HCT116 (cell line): ENCODE measurements at places on chromosomes 2 and 18.

DNA sequence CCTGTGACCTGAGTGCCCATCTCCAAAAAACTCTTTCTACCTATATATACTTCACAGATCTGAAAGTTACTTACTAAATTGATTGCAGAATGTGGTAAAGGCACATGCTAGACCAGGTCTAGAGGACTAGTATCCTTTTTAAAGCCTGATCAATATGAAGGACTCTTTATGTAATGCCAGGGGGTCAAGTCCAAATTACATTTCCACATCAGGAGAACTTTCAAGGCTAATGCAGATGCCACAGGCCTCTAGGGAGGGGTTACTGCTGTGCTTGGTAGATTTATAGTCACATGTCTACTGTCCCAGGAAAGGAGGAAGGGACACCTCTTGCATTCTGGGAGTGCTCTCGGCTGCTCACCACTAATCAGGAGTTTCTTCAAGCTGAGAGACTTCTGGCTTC, 118.4 kb upstream of the NOSTRIN start:
- no peak for DNase-seq

- no peak for DNase-seq
Observed at GRCh38 chr18:35683021-35683420, 101.5 kb downstream of the GALNT1 start.

DNA sequence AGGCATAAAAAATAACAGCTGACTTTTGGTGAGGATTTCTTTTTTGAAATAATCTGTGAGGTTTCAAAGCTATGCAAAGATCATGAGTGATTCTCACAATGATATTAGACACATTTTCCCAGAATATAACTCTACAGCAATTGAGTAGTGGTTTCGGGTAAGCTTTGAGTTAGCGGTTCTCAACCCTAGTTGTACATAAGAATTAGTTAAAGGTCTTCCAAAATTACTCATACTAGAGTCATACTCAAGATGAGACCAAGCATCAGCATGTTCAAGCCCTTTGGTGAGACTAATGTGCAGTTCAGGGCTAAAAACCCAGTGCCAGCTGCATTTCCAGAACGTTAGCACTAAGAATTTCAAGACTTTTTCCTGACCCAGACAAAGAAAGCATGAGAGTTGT, 31.1 kb downstream of the DSG4 start:
- no peak for DNase-seq

GRCh38 chr2:157246765-157247407, 10.6 kb upstream of the GALNT5 start:
- peak; percentile 48 for DNase-seq
